ENCODE measurements at places on chromosomes 7 and 10.

- no peak for DNase-seq
These were observed 552.9 kb downstream of the ARL4A start for GRCh38 chr7:13240349-13240748.

DNA sequence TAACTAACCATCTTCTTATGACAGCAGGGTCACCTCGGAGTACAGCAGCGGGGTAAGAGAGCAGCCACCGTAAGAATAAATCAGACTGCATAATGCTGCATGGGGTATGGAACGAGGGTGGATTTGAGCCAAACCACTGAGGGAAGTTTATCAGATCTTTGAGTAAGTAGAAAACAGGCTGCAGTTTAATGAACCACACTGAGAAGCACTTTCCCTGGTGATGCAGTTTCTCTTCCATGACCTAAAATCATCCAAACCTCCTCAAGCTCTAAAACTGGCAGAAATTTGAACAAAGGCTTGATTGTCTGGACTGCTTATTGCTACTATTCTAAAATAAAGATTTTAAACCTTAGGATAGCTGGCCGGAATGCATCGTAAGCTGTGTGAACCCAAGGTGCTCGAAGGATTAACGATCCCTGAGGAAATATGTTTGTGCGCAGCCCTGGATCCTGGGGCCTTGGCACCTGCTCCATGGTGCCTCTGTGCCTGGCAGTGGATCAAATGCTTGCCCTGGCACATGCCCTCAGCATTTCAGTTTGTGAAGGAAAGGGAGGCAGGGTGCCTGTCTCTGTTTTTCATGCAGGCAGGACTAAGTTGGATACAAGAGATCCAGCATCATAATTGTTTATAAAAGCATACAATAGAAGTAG is 322.7 kb downstream of the LHFPL3 start:
- DNase-seq, result no peak

DNA sequence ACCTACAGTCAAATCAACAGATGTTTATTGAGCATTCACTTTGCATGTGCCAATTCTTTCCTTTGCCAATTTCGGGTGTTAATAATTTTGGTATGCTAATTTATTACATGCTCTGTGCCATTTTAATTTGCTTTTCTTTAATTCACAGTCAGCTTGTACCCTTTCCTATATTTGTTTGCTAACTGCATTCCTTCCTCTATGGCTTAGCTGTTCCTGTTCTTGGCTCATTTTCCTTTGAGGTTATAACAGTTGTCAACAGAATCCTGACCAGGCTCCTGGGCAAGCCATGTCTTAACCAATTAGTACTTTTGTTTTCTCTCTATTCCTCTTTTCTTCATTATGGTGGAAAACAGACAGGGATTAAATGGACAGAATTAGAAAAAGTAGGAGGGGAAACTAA is 73.6 kb upstream of the RPA3 start:
- no peak for DNase-seq

- DNase-seq, result no peak
These were observed 409.4 kb downstream of the GRM8 start for GRCh38 chr7:126843336-126843735.

DNA sequence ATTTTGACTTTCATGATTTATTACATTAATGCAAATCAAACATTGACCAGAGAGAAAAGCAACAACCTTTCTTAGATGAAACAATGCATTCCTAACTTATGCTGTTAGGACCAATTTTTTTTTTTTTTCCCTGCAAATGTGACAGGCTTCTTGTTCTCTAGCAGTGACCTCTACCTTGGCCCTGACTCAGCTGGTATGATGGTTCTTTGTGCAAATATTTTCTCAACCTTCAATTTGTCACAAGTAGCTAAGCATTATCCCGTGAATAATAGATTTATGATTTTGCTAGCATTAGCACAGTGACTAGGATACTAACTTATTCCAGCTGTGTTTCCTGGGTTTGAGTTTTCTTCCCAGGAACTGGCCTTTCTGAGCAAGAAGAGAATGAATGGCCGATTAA is 64.9 kb downstream of the PPP1R9A start:
- DNase-seq, result no peak

DNA sequence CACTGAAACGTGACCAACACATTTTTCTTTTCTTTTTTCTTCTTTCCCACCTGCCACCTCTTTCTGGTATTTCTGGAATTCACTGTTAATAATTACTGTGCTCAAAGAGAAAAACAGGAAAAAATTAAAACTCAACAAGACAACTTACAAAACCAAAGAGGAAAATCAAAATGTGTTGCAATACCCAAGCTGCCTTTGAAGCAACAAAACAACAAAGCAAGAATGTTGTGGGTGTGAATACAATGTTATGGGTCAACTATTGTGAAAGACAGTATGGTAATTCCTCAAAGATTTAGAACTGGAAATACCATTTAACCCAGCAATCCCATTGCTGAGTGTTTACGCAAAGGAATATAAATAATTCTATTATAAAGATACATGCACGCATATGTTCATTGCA is 415.1 kb downstream of the GFRA1 start:
- no peak for DNase-seq

GRCh38 chr7:21966271-21966670 is 20.6 kb upstream of the CDCA7L start:
- no peak for DNase-seq

DNA sequence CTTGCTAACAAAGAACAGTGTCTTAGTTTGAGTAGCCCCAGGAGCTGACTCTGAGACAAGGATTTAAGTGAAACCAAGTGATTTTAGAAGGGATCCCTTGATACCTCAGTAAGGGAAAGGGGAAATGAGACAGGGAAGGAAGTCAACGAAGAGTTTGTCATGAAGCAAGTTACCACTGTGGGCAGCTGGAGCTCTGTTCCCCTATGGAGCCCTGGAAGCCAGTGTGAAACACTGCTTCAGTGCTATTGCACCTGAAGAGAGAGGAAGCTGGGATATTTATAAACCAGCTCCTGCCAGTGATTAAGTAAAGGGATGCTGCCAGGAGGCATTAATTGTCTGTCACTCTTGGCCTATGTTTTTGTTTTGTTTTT is 58.9 kb upstream of the WAPL start:
- DNase-seq, result no peak

DNA sequence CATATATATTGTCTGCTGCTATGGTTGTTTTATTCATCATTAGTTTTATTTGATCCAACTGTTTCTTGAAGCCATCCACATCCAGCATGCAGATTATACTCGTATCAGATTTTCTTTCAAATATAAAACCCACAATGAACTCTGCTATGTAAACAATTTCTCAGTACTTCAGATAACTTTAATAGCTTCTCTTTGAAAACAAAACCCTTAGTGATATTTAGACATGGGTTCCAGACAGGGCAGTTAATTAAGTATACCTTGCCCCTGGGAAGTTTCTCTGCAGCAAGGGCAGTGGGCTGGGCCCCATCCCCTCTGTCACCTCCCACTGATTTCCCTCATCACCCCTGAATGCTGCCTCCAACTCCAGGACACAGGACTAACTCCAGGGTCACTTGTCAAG is 104.3 kb downstream of the GFRA1 start:
- no peak for DNase-seq

GRCh38 chr7:95491634-95492314 is 6.0 kb downstream of the ASB4 start:
- DNase-seq, result peak; percentile 52

DNA sequence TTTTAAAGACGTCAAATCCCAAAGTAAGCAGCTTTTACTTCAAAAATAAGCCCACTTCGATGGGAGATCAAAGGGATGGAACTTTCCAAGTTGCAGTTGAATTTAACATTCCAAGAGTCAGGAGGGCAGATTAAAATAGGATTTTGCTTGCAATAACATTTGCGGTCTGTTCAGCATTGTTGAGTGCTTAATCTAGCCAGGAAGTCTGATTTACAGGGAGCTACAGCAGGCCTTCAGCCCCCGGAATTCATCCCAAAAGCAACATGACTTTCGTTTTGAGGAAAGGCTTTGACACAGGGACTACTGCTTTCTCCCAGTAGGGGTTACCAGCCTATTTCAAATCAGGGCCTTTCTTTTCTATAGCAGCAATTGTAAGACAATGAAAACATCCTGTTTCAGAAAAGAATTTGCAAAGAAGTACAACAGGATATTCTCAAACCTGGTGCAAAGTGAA is 279.6 kb upstream of the PITRM1 start:
- no peak for DNase-seq

DNA sequence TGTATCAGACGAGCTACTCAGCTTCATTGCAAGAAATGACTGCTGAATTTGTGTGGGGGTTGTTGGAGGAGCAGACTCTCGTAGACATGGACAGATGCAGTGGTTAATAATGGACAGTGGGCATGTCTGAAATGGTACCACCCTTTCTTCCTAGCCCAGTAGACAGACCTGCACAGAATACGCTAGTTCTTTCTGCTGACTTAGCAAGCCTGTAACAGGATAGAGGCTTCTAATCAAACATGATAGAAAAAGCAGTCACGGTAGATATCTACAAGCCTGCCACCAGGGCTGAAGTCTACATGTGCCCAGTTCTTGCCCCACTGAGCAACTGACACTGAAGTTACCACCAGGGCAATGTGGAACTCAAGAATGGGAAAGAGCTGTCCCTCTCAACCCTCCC is 188.0 kb downstream of the FANK1 start:
- no peak for DNase-seq

GRCh38 chr10:4719036-4719435 is 107.0 kb upstream of the AKR1E2 start:
- no peak for DNase-seq

DNA sequence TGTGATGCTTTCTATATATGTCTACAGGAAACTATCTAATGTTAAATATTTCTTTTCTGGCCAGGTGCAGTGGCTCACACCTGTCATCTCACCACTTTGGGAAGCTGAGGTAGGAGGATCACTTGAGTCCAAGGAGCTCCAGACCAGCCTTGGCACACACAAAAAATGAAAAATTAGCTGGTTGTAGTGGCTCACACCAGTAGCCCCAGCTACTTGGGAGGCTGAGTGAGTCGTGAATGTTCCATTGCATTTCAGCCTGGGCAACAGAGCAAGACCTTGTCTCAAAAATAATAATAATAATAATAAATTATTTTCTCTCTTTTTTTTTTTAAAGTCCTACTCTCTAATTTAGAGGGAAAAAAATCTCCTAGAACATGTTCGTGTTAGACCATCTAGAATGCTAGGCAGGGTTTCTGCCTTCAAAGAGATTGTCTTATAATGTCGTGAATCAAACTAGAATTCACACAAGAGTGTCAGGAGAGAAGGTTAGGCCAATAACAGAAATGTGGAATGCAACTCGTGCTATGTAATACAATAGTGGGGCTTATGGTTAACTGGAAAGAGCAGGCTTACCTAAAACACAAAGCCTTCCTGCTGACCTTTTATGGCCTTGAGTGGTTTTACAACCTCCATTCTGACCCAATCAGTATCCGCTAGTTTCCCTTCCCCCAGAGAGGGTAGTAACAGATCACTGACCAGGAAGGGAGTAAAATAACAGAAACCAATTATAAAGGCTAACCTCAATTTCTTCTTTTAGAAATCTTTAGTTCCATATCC is 46.3 kb downstream of the MYOF start:
- no peak for DNase-seq

GRCh38 chr10:4215963-4216575 is 431.1 kb upstream of the KLF6 start:
- DNase-seq, result no peak

- DNase-seq, result peak; percentile 91
These were observed at the start of gene TSPAN15 for GRCh38 chr10:69451209-69451783. Gene TSPAN15 (plus strand): TSS chr10:69451465. CDS start chr10:69451595, 130 bp downstream.

DNA sequence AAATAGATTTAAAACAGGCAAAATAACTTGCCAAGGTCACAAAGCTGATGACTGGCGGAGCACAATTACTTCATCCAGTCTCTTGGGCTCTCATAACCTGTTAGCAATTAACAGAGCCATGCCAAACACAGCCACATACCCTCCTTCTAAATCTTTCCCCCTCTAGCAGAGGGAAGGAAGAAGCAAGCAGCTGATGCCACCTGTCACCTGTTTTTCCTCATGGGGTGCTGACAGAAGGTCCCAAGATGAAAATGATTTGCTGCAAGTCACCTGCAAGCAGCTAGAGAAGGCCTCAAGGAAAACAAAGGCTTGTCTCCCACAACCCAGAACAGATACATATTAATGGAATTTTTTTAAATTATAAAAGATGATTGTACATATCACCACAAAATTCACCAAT is 117.8 kb downstream of the GFRA1 start:
- DNase-seq, result no peak

GRCh38 chr10:103278862-103279298 is 1.9 kb downstream of the INA start:
- DNase-seq, result peak; percentile 48

GRCh38 chr7:32244806-32245345 is 174.7 kb upstream of the PDE1C start:
- no peak for DNase-seq

- DNase-seq, result no peak
These were observed 7.1 kb downstream of the DOCK4 start for GRCh38 chr7:112199035-112199655.

DNA sequence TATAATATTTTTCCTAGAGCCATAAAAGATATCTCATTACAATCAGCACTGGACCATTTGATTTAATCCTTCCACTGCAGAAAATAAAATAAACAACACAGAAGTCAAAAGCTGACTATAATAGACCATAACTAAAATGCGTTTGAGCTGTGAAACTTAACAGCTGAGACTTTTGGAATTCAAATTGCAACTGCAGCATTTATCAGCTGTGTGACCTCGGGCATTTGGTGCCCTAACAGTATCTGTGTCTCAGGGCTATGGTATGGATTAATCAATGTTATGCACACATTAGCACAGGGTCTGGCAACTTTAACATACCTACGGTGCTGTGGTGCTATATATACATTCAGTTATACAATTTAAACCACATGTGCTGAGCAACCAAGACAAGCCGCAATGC is 160.1 kb downstream of the COL28A1 start:
- no peak for DNase-seq

GRCh38 chr7:1948887-1949680 is 279.0 kb downstream of the ELFN1 start:
- no peak for DNase-seq

DNA sequence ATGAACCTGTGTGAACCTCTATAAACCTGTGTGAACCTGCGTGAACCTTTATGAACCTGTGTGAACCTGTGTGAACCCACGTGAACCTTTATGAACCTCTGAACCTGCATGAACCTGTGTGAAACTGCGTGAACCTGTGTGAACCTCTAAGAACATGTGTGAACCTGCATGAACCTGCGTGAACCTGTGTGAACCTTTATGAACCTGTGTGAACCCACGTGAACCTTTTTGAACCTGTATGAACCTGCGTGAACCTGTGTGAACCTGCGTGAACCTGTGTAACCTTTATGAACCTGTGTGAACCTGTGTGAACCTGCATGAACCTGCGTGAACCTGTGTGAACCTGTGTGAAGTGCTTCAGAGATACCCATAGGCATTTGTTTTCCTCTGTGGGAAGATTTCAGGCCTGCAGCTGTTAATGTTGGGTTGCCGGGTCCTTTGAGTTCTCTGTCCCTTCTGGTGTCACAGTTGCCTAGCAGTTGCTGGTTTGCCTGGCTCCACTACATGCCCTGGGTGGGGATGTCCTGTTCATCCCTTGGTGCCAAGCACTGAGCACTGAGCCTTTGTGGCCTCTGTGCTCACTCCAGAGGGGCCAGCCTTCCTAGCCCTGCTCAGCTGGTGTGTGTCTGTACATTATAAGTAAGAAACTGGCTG is 97.9 kb downstream of the DOCK1 start:
- no peak for DNase-seq

- no peak for DNase-seq
These were observed 24.7 kb downstream of the RRP12 start for GRCh38 chr10:97376413-97376812.
